Activated T-cell treated with anti-CD3 and anti-CD28 coated beads, Interleukin-2, amount 50 U/mL, for 24 hours (primary cell): ENCODE measurements at places on chromosomes 13 and 19.

DNA sequence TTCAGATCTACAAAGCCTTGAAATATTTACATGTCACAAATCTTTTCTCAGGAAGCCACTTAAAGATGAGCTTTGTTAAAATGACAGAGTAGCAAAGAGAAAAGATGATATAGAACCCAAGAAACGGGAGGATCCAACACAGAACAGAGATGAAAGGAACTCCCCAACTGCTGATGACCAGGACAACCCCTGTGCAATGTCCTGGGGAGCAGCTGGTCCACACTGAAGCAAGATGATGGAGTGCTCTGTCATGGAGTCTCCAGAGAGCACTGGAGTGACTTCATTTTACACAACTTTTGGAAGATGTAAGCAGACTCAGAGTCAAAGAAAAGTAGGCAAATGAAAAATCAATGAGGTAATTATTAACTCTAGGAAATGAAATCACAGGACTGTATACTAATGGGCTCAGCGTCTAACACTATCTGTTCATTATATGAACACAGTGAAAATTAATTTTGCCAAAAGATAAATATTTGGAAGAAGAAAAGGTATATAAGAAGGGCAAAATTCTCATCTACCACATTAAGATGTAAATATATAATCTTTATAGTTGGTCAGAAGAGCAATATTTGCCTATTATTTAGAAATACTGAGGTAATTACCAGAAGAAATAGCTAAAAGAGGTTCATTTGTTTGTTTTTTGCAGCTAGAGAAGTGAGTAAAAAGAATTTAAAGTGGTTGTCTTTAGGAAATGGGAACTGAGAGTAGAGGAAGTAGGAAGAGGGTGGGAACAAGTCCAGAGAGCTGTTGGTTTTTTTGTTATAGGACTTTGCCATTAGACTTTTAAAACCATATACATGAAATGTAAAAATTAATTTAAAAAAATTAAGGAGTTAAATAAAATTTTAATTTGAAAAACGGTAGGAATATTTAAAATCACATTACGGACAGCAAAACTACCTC lies 30.5 kb downstream of the MTRF1 start:
- no peak for DNase-seq
- H3K27me3 ChIP-seq, result no peaks in the 10 kb centered on the region
- no peak overlapping the region for H3K27ac ChIP-seq
- H3K36me3 ChIP-seq, result peaks cover 72% of the 10 kb centered on the region
- no peaks in the 10 kb centered on the region for H3K4me1 ChIP-seq

DNA sequence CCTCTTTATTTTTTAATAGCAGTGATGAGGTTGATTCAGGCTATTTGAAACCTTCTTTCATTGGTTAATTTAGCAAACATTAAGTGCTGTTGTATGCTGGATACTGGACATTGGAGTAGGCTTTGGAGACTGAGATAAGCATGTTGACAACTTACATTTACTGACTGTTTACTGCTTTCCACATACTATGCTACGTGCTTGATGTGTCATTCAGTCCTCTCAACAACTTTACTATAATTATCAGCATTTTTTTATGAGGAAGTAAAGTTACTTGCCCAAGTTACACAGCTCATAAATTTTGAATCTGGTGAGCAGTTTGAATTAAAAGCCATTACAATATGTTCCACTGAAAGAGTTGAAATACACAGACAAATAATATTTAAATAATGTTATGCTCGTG lies 83.8 kb downstream of the GJA3 start:
- peaks cover 3% of the 10 kb centered on the region for H3K4me1 ChIP-seq
- no peak overlapping the region for H3K27ac ChIP-seq

DNA sequence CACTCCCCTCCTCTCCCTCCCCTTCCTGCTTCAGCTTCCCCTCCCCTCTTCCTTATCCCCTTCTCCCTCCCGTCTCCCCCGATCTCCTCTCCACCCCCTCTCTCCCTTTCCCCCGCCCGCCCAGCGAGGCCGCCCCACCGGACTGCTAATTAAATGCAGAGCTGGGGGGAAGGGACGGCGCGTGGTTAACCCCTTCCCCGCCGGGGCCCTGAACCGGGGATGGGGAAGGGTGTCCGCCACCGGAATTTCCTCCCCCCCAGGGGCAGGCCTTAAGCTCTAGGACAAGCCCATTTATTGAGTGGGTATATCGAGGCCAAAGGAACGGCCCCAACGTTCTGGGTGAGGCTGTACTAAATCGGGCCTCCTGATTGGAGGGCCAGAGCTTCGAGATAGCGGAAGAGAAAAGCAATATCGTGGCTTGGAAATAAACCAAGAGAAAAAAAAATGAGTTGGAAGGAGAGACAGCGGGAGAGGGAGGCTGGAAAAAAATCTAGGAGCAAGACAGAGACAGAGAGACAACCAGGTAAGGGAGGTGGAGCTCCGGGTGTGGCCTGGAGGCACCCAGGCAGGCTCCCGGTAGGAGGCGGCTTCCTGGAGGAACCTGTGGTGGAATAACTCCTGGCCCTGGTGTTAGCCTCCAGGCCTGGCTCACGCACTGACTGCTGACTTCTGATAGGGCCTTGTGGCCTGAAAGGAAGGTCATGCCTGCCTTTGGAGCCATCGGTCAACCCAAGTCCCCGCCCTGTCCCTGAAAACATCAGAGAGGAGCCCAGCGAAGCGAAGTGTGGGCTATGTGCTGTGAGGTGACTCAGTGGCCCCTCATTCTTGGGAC lies 11.6 kb upstream of the JUND start:
- H3K27me3 ChIP-seq, result no peaks in the 10 kb centered on the region
- peaks cover 10% of the 10 kb centered on the region for H3K36me3 ChIP-seq
- peak overlapping the region; percentile 99 for H3K27ac ChIP-seq
- DNase-seq, result peak; percentile 75

DNA sequence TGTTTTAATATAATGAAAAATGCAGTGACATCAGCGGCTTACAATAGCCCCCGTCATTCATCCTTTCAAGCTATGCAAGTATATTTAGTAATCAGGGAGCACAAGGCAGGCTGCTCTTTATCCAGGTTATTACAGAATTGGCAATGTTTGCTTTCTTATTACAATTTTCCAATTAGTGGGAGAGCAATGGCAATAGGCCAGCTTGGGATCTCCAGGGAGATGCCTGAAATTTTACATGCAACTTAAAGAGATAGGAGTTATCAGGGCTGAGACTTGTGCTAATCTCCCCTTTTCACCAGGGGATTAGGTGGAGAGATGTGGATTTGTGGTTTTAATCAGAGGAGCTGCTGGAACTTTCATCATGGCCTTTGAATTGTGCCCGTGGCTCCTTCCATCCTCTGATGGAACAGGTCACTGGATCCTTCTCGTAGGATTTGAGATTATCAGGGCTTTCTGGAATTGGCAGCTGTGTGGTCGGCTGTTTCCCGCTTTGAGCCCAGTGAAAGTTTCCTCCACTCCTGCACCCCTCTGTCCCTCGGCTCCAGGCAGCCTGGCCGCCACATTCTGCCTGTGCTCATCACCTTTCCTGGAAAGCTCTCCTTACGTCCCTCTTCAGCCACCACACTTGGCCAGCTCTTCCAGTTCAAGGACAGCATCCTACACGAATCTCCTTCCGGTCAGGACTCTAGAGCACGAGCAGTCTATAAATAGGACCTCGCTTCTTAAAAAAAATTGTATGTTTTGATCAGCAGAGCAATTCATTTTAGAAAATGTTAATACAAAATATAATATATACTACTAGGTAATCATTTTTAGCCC lies 47.0 kb downstream of the CBY2 start:
- H3K4me1 ChIP-seq, result no peaks in the 10 kb centered on the region
- no peak overlapping the region for H3K4me3 ChIP-seq
- H3K27ac ChIP-seq, result no peak overlapping the region

GRCh38 chr19:1248786-1249297 lies 459 bp downstream of the MIDN start:
- peak overlapping the region; percentile 94 for H3K27ac ChIP-seq
- peak; percentile 92 for DNase-seq
- H3K4me1 ChIP-seq, result peaks cover 21% of the 10 kb centered on the region
- H3K4me3 ChIP-seq, result peak overlapping the region; percentile 79
- H3K27me3 ChIP-seq, result no peaks in the 10 kb centered on the region
- peaks cover 42% of the 10 kb centered on the region for H3K36me3 ChIP-seq

DNA sequence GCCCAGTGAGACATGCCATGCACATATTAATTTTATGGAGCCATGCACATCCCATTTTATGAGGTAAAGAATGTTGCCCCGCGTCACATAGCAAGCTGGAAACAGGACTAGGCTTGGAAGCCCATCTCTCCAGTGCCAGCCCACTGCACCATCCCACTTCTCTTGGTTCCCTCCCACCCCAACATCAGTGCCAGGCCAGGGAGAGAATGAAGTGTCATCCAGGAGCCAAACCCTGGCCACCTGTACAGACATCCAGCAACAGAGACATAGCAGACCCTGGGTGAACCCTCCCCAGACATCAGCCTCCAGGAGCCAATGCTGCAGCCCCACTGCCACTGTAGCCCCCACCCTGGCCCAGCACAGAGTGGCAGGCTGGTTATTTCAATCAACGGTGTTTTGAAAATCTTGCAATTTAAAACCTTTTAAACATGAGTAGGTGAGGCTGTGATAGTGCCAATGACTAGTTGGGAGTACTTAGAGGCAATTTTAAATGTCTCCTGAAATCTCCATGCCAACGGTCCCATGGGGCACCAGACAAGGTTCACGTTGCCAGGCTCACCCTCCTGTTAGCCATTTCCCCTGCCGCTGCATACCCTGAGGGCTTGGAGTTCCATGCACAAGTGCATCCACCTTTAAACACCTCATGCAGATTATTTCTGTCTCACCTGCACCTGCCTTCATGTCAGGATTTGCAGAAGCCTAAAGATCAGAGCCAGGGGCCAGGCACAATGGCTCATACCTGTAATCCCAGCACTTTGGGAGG lies 34.7 kb downstream of the VSTM2B start:
- H3K4me1 ChIP-seq, result peaks cover 12% of the 10 kb centered on the region
- H3K36me3 ChIP-seq, result no peaks in the 10 kb centered on the region
- peaks cover 41% of the 10 kb centered on the region for H3K27me3 ChIP-seq
- H3K27ac ChIP-seq, result no peak overlapping the region

GRCh38 chr19:44111910-44112463 lies 1.2 kb upstream of the ZNF225 start:
- DNase-seq, result peak; percentile 31
- H3K4me1 ChIP-seq, result peaks cover 31% of the 10 kb centered on the region
- peak overlapping the region; percentile 99 for H3K4me3 ChIP-seq
- H3K27ac ChIP-seq, result no peak overlapping the region
- peaks cover 63% of the 10 kb centered on the region for H3K36me3 ChIP-seq

- no peaks in the 10 kb centered on the region for H3K27me3 ChIP-seq
- peaks cover 19% of the 10 kb centered on the region for H3K36me3 ChIP-seq
- no peak overlapping the region for H3K4me3 ChIP-seq
- DNase-seq, result no peak
These were observed 30.5 kb downstream of the ZSWIM4 start for GRCh38 chr19:13825489-13826441.

GRCh38 chr13:112261924-112262323 lies 114.2 kb upstream of the SPACA7 start:
- H3K27ac ChIP-seq, result no peak overlapping the region
- peaks cover 19% of the 10 kb centered on the region for H3K27me3 ChIP-seq
- DNase-seq, result no peak
- H3K4me1 ChIP-seq, result no peaks in the 10 kb centered on the region

DNA sequence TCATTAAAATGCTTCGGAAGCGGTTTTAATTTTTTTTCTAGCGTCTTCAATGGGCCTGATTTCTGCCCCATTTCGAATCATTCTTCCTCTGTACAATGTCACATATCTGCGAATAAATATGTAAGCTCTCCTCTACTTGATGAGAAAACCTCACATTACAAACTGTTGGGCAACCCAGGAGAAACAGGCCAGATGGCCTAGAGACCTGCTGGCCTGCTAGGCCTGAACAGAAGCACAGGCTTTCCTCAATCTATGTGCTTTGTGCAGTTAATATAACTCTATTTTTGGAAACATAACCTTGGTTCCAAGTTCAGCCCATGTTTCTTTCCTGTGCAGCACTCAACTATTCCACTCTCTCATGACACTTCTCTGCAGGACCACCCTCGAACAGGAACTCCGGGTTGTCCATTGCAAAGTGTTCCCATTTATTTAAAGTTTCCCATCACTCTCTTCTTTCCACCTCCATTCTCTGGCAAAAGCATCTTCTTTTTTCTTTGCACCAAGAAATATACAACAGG lies 42.0 kb downstream of the DCLK1 start:
- no peaks in the 10 kb centered on the region for H3K36me3 ChIP-seq
- DNase-seq, result no peak
- no peaks in the 10 kb centered on the region for H3K27me3 ChIP-seq
- no peaks in the 10 kb centered on the region for H3K4me1 ChIP-seq

DNA sequence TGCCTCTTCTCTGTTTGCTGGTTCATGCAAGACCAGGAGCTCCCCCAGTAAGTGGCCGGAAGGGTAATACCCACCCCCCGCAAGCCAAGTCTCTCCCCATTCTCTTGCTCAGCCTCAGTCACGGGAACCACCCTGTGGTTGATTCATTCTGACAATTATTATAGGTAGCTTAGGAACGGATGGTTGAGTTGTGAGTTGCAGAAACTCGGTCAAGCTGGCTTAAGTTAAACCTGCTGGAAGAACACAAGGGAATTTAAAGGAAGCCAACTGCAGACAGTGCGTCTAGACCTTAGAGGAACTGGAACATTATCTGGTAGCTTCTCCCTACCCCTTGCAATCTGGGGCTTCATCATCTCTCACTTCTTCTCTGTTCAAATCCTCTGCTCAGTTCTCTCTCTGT lies 8.9 kb downstream of the FPR1 start:
- H3K27ac ChIP-seq, result no peak overlapping the region
- no peaks in the 10 kb centered on the region for H3K36me3 ChIP-seq
- H3K4me3 ChIP-seq, result no peak overlapping the region
- H3K4me1 ChIP-seq, result no peaks in the 10 kb centered on the region
- H3K27me3 ChIP-seq, result peaks cover 2% of the 10 kb centered on the region

DNA sequence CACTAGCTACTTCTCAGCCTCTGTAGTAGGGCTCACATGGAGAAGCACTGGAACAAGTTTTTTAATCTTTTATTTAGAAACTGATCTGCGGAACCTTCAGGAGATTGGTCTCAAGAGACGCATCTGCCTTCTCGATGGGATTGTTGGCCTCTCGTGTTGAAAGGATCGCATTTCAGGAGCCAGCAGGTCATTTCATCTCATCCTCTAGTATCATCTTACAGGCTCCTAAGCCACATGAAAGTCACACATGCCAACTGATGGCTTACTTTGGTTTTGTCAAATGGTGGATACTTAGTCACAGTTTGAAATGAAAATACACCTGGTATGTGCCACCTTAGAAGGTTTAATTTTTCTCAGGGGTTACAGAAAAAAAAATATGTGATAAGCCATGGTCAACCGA lies 1703.6 kb downstream of the EFNB2 start:
- H3K4me3 ChIP-seq, result no peak overlapping the region
- no peaks in the 10 kb centered on the region for H3K4me1 ChIP-seq
- DNase-seq, result no peak
- H3K27ac ChIP-seq, result no peak overlapping the region
- peaks cover 3% of the 10 kb centered on the region for H3K27me3 ChIP-seq
- H3K36me3 ChIP-seq, result no peaks in the 10 kb centered on the region

- peaks cover 13% of the 10 kb centered on the region for H3K4me1 ChIP-seq
- no peak for DNase-seq
- no peaks in the 10 kb centered on the region for H3K36me3 ChIP-seq
- no peak overlapping the region for H3K27ac ChIP-seq
- no peak overlapping the region for H3K4me3 ChIP-seq
- H3K27me3 ChIP-seq, result no peaks in the 10 kb centered on the region
These were observed 422.3 kb upstream of the GPC6 start for GRCh38 chr13:92804346-92804745.
